Activated CD4-positive, alpha-beta memory T cell treated with anti-CD3 and anti-CD28 coated beads for 36 hours (primary cell): ENCODE measurements at places on chromosomes 16 and 17.

DNA sequence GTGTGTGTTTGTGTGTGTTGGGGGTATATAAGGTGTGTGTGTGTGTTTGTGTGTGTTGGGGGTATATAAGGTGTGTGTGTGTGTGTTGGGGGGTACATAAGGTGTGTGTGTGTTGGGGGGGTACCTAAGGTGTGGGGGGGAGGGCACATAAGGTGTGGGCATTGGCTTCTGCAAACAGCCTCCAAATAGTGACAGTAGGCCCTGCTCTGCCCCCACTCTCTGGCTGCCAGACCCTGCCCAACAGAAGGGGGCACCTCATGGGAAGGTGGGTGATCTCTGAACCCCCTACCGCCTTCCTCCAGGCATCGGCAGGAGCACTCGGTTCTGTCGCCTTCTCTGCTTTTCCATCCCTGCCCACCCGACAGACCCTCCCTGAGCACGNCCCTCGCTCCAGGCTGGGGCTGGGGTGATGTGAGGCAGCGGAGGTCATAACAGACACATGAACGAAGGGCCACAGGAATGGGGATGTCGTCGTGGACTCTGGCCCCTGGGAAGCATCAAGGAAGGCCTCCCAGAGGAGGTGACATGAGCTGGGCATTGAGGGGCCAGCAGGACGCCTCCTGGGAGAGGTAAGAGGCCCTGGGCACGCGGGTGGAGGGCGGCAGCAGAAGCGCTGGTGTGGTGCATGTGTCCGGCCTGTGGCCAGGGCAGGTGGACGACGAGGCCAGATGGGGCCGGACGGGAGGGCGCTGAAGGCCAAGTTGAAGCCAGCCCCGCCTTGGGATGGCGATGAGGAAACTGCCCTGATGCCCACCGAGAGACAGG lies 136.6 kb upstream of the RPH3AL start:
- peak; percentile 62 for DNase-seq

GRCh38 chr16:13885700-13886099 lies 34.3 kb upstream of the ERCC4 start:
- no peak for DNase-seq

- DNase-seq = peak; percentile 66
These were observed 584 bp upstream of the STAT5B start for GRCh38 chr17:42276609-42277341.

- no peak for DNase-seq
These were observed 33.0 kb downstream of the C16orf54 start for GRCh38 chr16:29712809-29713208.

- DNase-seq = no peak
These were observed 18.7 kb upstream of the MEOX1 start for GRCh38 chr17:43680461-43680860.

GRCh38 chr16:81067166-81067565 lies 9.9 kb downstream of the C16orf46 start:
- DNase-seq = no peak

DNA sequence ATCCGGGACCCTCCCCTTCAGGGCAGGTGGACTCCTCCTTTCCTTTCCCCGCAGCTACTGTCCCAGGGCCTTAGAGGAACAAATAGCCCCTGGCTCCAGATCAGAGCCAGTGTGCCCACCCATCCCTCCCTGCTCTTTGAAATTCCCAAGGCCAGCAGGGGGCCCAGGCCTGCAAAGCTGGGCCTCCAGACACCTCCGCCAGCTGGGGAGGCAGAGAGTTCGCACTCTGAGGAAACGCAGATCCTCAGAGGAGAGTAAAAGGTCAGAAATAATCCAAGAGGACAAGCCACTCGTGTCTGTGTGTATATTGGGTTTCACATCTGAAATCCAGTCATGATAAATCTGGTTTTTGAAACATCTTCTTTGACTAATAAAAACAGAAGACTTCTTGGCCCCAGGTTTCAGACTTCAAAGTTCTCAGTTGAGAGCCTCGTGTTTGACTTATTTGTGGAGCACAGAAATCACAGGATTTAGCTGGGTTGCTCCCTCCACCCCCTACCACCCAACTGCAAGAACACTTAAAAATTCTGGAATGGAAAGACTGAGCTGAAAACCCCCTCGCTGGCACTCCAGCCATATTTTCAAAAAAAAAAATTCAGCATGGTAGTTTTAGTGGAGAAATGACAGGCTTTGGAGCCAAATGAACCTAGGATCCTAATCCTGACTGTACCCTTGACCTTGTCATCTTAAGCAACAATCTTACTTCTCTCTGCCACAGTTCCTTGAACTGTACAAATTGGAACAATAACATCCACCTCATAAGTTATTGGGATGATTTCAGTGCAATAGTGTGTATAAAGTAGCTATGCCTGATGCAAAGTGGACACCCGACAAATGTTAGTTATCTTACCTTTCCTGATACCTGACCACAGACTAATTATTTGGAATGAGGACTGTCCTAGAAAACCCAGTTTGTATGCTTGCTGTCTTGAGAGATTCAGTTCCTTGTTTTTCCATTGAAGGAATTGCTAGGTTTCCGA lies 44.5 kb upstream of the TBX2 start:
- no peak for DNase-seq

DNA sequence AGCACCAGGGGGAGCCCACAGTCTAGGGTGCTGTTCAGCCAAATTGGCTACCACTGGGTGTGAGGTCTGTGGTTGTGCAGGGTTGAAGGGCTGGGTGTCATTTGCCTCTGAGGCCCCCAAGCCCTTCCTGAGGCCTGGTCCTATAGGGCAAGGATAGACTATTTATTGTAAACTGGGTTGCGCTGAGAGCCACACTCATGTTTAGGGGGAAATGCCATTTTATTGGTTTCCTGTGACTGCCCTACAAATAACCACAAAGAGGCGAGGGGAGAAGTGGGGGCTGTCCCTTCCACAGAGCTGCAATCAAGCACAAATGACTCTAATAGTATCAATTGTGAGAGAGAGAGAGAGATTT lies 3.6 kb upstream of the ZCCHC14 start:
- peak; percentile 64 for DNase-seq

- DNase-seq = no peak
These were observed 85.6 kb downstream of the SPECC1 start for GRCh38 chr17:20094777-20095176.

- DNase-seq = no peak
These were observed 86.5 kb upstream of the PLCG2 start for GRCh38 chr16:81692571-81692970.

DNA sequence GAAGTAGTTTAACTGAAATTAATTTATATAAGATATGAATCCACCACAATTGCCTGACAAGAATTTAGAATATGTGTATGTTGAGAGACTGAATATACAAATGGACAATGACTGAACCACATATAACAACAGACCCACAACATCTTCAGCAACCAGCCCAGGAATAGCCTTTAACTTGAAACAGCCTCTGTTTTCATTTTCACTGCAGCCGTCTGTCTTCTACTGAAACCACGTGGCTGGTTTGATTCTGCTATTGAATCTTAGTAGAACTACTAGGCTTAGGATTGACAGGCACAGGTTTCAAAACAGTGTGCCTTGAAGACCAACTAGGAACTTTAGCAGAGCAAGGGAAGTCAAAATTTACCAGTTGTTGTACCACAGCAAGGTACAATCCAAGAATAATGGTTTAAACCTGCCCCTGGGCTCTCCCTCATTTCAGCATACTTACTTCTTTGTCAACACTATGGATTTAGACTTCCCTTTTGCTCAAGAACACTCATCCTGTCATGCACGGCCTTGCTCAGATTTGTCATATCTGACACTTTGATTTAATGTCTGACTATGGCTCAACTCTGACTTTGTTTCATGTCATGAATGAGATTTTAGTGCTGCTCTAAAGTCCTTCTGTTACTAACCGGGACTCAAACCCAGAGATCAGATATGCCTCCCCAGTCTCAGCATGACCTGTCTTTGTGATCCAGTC lies 355.0 kb downstream of the KIF2B start:
- no peak for DNase-seq

- DNase-seq = no peak
These were observed 15.1 kb downstream of the GSDMB start for GRCh38 chr17:39903158-39903884.

DNA sequence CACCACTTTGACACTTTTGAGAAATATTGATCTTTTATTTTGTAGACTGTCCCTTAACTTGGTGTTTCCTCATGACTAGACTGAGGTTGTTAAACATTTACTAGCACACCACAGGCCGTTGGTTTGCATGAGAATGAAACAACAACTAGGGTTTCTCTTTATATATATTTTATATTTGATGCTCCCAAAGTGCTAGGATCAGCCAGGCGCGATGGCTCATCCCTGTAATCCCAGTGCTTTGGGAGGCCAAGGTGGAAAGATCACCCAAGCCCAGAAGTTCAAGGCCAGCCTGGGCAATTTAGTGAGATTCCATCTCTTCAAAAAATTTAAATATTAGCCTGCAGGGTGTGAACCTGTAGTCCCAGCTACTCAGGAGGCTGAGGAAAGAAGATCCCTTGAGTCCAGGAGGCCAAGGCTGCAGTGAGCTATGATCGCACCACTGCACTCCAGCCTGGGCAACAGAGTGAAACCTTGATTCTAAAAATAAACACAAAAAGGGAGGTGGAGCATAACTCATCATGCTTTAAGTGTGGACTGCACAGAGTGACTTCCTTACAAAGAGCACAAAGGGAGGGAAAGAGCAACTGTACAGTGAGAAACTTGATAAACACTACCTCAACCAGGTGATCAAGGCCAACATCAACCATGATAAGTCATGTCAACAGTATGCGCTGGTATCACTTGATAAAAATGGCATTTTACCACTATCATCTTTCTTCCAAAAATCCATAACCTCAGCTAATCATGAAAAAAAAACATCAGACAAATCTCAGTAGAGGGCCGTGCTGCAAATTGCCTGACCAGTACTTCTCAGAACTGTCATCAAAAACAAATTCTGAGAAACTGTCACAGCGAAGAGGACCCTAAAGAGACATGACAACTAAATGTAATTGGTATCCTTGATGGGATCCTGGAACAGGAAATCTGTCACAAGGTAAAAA lies 72.8 kb upstream of the ATF7IP2 start:
- DNase-seq = no peak

DNA sequence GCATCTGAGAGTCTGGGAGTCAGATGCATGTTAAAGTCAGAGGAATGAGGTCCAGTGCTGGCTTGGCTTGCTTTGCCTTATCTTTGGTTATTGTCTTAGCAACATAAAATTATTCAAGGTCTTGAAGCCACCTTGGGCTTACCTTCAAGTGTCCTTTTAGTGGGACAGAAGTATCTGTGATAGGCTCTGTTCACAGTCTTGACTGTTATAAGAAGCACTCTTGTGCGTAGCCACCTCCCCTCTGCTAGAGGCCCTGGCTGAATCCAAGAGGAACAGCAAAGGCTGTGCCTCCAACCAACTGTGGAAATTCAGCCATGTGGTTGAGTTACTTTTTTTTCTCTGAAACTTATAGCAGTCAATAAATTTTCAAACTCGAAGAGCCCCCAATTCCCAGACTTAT lies 8.6 kb upstream of the MAP3K3 start:
- DNase-seq = no peak

GRCh38 chr17:33945646-33946546 lies 309.2 kb upstream of the CCL2 start:
- DNase-seq = no peak

- DNase-seq = no peak
These were observed 293.3 kb downstream of the CEP112 start for GRCh38 chr17:65898651-65899050.

DNA sequence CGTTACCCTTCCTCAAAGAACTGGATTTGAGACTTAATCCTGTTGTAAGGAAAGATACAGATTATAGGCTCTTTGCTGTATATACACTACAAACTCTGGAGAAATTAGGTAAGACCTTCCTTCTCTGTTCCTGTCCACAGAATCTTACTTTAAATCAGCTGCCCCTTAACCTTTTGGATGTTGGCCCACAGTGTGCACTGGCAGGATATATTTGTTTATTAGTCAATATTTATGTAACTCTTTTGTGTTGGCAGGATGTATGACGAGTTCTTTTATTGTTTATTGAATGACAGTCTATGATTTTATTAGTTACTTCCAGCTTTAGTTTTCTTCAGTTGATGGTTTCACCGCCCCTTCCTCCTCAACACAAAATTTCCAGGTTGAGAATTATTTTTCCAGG lies 19.7 kb downstream of the LRRC36 start:
- DNase-seq = no peak

DNA sequence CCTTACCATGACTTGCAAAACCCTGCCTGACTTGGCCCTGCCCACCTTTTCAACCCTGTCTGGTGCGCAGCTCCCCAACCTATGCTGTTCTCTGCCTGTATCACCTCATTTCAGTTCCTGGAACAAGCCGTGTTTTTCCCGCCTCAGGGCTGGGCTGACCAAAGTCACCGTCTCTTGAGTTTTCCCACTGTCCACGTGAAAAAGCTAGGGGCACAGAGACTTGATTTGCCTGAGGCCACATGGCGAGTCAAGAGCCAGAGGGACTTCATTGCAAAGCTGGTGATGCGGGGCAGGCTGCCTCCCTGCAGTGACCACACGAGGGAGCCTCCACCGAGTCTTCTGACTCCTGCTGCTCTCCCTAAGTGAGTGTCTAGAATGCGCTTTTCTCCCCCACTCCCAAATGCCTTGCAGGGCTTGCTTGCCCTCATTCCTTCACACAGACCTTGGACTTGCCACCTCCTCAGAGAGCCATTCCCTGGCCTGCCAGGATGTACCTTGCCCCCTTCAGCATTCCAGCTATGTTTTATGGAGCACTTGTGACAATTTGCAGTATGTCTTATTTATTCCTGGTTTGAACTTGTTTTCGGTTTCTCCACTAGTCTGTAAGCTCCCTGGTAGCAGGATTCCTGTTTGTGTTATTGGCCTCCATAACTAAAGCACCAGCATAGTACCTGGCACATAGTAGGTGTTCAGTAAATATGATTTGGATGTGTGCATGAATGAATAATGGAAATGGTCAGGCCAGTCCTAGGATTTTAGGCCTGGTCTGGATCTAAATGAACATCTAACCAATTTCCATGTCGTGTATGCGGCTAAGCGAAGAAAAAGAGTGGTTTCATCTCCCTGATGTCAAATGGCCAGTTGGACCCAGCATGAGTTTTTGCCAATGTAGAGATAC lies 252.3 kb downstream of the SNX29 start:
- peak; percentile 31 for DNase-seq

DNA sequence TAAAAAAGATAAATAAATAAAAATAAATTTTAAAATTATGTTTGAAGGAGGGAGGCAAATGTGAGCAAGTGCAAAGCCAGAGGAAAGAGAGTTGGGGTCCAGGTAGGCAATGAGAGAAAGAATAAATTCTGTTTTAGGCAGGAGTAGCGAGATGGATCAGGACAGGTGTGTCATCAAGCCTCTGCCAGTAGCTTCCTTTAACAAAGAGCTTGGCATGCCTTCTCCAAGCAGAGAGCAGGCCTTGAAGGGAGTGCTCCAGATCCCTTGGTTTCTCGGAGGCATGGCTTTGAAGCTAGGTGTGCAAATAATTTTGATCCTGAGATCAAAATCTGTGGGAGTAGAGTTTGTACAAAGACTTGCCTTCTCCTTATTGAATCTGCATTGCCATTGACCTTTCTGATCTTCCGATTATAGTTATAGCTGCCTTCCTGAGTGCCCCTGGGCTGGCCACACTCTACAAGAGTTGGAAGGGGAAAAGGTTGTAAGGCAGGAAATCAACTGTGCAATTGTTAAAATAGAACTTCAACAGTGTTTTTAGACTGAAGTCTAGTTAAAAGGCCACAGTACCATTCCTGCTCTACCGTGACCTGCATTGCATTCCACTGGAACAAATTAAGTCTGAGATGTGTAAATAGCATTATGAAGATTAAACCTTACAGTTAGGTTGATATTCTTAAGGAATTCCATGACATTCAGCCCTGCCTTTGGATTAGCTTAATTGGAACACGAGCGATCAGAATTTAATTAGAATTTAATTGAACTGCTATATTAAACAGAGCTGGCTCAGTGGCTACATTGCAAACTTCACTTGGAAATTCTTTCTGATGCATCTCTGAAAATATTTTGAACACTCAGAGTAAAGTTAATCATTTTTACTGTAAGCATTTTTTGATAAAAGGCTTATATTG lies 33.7 kb downstream of the IQCK start:
- DNase-seq = no peak
